ENCODE measurements at places on chromosomes 7 and 10.

- DNase-seq: no peak
Measured at GRCh38 chr7:3232228-3232627, 68.8 kb upstream of the SDK1 start.

DNA sequence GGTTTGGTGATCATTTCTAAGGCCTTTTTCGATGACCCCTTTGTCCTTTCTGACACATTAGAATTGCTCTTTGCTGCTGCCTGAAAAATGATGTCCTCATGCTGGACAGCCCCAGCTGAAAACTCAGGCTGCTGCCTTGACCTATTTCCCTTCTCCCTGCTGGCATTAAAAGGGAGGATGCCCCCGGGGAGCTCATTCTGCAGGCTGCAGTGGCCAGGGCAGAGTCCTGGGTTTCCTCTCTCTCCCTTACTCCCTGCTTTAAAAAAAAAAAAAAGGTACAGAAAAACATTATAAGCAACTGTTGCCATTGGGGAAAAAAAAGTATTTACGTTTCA is 35.4 kb downstream of the LRRC4 start:
- no peak for DNase-seq

GRCh38 chr7:26937939-26938623 is 73.7 kb upstream of the SKAP2 start:
- no peak for DNase-seq

DNA sequence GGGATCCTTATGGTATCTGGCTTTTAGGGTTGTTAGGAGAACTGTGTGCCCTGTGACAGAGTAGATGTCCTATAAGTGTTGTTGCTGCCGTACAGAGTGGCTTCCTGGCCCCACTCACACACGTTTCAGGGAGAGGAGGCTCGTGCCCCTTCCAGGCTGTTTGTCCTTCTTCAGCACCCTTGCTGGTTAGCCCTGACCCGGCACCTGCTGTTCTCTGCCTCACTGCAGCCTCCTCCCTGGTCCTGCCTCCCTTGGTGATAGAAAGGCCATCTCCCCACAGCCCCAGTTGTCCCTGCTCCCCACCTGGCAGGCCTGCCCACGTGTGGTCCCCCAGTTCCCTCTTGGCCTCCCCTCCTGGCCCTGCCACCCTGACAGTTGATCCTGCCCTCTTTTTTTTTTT is 2.3 kb downstream of the CLIP2 start:
- DNase-seq: no peak

DNA sequence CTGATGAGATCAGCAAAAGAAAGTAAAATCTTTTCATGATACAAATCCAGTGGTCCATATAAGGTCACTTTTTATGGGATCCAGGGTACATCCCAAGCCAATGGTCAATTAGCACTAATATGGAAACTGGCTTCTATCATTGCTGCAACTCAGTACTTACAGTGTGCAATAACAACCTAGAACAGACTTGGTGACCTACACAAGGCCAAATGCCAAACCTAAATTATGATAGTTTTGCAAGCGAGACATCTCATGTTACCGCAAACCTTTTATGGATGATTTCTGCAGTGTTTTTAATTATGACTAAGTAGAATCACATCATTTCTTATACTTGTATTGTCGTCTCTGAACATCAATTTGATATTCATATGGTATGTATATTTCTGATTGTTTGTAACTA is 583.5 kb upstream of the SEMA3D start:
- DNase-seq: no peak

DNA sequence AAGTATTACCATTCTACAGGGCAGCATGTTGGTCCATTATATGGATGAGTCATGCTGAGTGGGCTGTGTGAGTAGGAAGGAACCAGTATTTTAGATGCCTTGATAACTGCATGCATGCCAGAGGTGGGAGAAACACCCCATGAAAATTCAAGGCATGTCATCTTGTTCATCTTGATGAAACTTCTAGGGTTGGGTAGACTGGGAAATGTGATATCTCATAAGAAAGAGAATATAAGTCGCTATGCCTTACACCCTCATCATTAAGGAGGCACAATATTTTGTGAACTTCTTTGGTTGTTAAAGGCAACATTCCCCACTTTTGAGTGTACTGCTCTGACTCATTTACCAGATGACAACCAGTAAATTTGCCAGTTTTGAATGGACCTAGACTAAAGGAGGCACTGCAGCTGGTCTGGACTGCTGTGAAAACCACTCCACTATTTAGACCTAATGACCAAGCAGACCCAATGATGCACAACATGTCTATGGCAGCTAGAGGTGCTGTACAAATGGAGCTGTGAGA is 48.0 kb downstream of the ZNF365 start:
- no peak for DNase-seq

DNA sequence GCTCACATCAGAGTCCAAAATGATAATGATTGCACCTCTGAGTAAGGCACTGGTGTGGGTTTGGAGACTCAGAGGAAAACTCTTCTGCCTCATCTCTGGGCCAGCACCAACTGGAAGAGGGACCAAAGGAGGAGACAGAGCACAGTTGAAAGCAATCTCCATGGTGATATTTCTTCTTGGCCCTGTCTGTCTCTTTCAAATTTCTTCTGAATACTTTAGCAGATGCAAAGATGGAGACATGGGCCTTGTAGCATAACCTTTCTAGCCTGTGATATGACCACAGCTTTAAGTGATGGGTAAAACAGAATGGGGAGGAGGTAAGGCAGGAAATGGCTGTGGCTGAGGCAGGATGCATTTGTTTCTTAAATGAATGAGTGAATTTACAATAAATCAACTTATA is 12.2 kb upstream of the GIMAP7 start:
- no peak for DNase-seq

GRCh38 chr10:19958787-19959186 is 142.6 kb downstream of the PLXDC2 start:
- DNase-seq: no peak

DNA sequence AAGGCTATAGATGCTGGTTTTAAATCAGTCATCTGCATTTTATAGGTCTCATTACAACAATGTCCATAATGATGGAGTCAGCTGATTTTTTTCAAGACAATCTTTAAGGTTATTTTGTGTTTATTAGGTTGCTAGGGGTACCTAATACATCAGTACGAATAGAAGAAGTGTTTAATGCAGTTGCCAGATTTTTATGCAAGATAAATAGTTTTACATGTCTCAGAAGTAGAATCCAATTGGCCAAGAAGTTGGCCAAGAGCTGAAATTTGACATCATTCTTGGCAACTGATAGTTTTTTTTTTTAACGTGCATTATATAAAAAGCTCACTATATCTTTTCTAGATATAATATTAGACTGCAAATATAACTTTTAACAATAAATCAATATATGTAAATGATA is 208.5 kb downstream of the TRIL start:
- no peak for DNase-seq

Measured in stimulated activated CD8-positive, alpha-beta memory T cell treated with anti-CD3 and anti-CD28 coated beads, Interleukin-12 subunit alpha, Interleukin-12 subunit beta, amount 100 ng/mL, for 4 hours (primary cell).